ENCODE measurements at places on chromosomes 1 and 21.

GRCh38 chr21:45982092-45982757 lies 655 bp downstream of the COL6A1 start:
- no peak for DNase-seq

GRCh38 chr1:38308780-38309179 lies 262.2 kb upstream of the POU3F1 start:
- DNase-seq: no peak

GRCh38 chr1:41622402-41622801 lies 137.9 kb upstream of the EDN2 start:
- DNase-seq: no peak

DNA sequence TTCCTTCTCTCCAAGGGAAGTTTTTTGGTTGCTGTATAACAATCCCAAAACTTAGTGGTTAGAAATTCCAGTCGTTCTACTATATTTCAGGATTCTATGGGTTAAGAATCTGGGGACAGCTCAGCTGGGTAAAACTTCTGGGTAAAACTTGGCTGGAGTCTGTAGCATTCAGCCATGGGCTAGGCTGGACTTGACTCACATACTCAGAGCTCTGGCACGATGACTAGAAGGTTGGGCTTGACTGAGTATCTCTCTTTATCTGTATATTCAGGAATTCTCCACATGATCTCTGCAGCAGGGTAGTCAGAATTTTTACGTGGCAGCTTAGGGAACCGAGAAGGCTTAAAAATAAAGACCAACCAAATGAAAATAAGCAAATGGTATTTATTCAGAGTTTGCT lies 28.2 kb upstream of the HRNR start:
- no peak for DNase-seq

- DNase-seq: no peak
Measured at GRCh38 chr1:152906023-152906565, 2.3 kb upstream of the IVL start.

- DNase-seq: no peak
Measured at GRCh38 chr1:32890516-32891240, 4.4 kb downstream of the HPCA start.

DNA sequence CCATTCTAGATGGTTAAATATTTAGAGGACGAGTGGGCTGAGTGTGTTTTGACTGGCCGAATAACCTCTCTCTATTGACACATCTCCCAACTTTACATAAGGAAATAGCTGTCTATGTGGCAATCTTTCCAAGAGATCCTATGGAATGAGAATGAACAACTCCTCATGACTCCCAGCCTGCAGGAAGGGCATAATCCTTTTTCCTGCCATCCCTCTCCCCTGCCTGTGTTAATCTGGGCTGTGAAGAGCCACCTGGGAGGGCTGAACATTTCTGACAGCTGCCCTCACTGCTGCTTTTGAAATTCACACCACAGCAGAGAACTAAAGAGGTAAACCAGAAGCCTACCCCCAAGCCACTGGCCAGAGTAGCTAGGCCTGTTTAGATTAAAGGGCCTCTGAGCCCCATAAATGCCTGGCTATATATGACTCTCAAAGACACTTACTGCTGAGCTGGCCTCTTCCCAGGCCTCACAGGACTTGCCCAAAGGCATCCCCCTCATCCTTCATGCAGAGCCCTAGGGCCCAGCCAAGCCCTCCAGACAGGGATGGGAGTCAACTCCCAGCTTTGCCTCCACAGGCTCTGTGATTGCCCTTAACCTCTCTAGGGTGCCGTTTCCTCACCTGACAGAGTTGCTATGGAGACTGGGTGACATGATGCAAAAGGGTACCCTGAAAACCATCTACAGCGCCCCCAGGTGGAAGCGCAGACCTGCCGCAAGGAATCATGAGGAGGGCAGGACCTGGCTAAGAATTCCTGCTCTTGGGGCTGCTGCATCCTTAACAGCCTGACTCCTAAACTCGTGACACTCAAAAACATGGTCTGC lies 42.0 kb upstream of the LDLRAP1 start:
- DNase-seq: no peak

DNA sequence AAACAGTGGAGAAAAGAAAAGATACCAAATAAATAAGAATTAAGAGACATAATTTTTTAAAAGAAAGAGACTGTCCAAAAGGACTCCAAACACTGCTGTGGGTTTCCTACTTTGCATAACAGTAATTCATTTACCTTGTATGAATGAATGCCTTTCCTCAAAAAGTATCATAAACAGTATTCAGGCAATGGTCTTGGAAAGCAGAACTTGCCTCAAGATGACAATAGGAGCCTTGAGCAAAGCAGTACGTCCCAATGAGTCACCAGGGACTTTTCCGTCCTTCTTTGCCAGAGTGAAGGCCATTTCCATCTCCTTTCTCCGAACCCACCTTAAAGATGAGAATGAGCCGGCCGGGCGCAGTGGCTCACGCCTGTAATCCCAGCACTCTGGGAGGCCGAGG lies 186.4 kb downstream of the ZBTB18 start:
- DNase-seq: no peak

GRCh38 chr1:27603309-27603680 lies 649 bp downstream of the AHDC1 start:
- DNase-seq: no peak
